ENCODE measurements at places on chromosomes 6 and 20.

GRCh38 chr6:51350308-51350904 is 531.7 kb downstream of the TFAP2B start:
- no peak for DNase-seq

DNA sequence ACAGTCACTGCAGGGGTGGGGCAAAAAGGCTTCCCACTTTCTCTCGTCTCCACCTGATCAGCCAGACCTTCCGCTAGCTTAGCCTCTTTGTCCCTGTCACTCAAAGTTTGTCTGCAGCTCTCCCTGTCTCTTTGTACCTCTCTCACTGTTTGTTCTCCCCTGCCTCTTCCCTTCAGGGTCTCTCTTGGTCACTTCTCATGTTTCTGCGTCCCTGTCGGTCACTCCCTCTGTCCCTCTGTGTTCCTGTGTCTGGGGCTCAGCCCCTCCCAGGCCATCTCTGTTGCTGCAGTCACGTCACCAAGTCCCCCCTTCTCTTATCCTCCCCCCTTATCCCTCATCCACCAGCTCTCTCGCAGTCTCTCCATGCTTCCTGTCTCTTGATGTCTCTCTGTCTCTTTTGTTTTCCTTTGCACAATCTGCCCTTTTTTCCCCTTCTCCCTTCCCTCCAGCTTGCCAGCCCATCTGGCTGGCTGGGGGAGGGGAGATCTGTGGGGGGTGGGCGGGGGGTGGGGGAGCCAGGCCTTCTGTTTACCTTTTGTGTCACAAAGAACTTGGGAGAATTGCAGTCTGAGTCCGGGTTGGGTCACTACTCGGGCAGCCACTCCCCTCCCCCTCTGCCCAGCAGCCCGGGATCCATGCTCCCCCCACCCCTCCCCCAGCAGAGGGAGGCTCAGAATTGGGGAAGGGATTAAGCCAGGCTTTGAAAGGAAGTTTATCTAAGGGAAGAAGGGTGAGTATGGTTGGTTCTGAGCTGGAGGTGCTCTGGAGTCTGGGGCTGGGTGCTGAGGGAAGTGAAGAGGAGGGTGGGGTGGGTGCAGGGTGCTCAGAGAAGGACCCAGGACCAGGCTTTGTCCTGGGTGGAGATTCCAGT is 32.3 kb downstream of the FOXP4 start:
- no peak for DNase-seq

- DNase-seq = no peak
Measured at GRCh38 chr6:50285735-50286134, 236.0 kb upstream of the DEFB112 start.

- no peak for DNase-seq
Measured at GRCh38 chr6:2810092-2810671, 31.5 kb downstream of the SERPINB1 start.

DNA sequence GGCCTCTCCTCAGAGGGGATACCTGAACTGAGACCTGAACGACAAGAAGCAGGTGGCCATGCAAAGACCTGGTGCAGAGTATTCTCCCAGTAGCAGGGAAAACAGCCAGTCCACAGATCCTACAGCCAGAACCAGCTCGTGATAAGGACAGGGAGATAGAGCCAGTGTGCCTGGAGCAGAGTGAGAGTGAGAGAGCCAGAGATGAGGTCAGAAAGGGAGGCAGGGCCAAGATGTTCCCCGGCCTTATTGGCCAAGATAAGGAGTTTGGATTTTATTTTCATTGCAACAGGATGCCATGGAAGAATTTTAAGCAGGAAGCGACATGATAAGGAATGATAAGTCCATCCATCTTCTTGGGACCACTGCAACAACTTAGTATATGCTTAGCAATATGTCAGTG is 111.8 kb downstream of the UBE3D start:
- DNase-seq = no peak

DNA sequence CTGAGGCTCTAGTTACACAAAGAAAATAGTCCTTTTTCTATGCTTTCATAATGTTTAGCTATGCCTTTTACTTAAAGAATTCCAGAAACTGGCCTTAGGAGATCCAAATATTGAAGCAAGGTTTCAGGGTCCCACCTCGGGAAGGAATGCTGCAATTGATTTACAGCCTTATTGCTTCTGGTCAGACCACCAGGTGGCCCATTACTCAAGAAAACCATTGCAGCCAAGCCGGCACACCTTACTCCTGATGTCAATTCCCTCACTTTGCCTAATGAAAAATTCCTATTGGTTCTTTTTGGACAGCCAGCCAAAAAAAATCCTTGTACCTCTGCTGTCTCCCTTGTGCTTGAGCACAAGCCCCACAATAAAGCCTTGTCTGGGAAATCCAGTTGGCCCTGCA is 173.9 kb downstream of the LMBRD1 start:
- DNase-seq = no peak

DNA sequence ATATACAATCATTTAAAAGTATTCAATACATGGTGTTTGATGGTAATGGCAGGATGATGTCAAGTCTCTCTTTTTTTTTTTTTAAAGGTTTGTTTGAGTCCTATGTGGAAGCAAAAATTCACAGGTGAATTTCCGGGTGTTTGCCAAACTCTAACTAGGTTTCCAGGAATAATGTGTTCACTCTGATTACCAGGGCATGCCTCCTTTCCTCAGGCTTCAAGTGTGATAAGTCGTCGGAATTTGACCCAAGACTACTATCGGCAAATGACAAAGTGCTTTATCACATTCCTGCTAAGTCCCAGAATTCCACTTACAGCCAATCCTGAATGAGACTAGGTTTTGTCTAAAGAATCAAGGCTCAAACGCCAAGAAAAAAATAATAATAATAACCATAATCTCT is 7.3 kb downstream of the OARD1 start:
- no peak for DNase-seq

DNA sequence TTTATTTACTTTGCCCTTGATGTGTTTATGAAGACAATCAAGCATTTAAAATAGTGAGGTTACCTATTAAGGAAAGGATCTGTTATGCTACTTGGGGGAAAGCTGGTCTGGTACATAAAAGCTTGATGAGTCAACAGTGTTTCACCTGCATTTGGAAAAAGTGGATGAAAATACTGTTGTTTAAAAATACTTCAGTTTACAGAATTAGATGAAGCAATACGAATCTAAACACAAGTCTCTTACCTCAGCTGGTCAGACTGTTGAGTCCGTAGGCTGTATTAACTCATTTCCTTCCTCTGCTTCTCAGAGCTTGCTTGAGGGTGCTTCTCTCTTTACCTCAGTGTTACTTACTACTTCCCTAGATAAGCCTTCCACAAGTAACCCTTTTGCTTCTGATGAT is 36.1 kb downstream of the NKX2-4 start:
- no peak for DNase-seq

GRCh38 chr6:134176264-134176975 is 124.0 kb upstream of the SLC2A12 start:
- no peak for DNase-seq

DNA sequence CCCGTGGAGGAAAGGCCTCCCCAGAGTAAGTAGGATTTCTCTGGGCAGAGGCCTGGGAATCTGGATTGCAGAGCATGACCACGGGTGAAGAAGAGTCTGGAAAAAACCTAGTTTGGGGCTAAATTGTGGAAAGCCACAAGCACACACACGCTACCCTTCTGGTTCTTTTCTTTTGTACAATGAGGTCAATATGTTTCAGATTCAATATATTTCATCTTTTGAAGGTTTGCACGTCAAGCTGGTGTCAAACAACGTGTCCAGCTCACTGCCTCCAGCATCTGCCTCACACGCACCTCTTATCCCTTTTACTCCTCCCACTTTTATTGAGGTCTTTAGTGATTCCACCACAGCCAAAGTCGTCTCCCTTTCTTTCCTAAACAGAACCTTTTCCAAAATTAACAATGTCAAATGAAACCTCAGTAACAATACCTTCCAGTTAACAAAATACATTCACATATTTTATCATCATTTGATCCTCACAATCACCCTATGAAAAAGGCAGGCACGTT is 773 bp upstream of the EPB41L2 start:
- no peak for DNase-seq

DNA sequence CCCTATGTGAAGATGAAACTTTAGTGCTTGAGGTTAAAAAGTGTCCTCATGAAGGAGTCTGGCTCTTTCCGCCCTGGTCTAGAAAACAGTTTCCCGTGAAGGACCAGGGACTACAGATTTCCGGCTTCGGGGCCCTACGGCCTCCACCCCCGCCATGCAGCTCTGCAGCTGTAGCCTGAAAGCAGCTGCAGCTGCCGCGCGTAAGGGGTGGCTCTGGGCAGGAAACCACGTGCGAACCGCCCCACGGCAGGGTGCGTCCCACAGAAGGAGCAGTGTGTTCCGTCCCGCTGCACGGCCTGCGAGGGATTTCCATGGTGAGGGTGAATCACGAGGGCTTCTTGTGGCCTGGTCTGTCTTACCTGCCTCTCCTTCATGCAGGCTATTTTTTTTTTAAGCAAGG is 117.0 kb downstream of the ERMARD start:
- DNase-seq = no peak

DNA sequence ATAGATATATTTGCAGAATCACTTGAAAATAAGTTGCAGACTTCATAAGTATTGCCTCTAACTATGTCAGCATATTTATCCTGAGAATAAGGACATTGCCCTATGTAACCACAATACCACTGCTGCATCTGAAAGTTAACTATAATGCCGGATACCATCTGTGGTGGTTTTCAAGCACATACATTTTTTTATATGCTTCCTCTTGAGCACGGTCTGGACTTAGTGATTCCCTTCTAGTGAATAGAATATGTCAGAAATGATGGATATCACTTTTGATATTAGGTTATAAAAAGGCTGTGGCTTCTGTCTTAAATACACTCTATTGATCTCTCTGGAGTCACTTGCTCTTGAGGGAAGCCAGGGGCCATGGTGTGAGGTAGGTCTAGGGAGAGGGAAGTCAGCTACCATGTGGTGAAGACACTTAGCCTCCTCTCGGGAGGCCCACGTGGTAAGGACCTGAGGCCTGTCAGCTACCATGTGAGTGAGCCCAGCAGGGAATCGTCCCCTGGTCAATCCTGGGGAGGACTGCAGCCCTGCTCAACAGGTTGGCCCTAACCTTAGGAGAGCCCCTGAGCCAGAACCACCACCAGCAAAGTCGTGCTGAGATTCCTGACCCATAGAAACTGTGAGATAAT is 57.5 kb downstream of the CCDC170 start:
- no peak for DNase-seq

DNA sequence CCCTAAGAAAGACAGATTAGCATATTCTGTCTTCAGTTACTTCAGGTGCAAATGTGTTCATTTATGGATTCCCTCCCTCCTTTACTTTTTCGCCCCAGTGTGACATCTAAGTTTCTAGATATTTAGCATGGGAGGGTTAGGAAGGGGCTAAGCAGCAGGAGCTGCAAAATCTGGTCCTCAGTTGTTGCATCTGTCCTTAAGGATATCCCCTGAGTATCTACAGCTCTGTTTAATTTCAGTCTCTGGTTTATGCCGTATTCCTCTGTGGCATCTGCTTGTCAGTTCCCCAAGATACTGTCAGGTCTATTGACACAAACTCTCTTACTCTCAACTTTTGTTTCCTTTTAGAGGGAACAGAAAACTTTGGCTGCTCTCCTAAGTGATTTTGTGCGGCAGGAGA is 754.6 kb upstream of the MAP3K7 start:
- DNase-seq = no peak

DNA sequence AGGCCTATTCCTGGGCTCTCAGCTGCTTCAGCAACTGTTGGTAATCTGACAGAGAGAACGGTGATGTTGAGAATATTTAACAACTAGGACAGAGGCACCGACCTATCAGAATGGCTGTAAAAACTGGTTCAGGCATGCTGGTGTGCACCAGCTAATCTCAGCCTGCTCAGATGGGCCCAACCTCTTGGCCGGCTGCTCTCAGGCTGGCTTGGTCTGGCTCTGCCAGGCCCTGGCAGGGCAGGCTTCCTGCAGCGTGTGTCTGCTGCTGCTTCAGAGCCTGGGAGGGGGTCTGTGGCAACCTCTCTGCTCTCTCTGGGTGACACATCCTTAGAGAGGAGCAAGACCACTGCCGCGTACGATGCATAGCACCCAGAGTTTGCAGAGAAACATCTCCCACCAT is 4.8 kb downstream of the SLC2A12 start:
- DNase-seq = no peak

- DNase-seq = no peak
Measured at GRCh38 chr6:129351807-129352206, 358.2 kb downstream of the ARHGAP18 start.

GRCh38 chr20:56060486-56060885 is 55.2 kb upstream of the CBLN4 start:
- no peak for DNase-seq

- DNase-seq = no peak
Measured at GRCh38 chr20:10949930-10950783, 276.4 kb upstream of the JAG1 start.

GRCh38 chr6:51398793-51399192 is 580.1 kb downstream of the TFAP2B start:
- DNase-seq = no peak

DNA sequence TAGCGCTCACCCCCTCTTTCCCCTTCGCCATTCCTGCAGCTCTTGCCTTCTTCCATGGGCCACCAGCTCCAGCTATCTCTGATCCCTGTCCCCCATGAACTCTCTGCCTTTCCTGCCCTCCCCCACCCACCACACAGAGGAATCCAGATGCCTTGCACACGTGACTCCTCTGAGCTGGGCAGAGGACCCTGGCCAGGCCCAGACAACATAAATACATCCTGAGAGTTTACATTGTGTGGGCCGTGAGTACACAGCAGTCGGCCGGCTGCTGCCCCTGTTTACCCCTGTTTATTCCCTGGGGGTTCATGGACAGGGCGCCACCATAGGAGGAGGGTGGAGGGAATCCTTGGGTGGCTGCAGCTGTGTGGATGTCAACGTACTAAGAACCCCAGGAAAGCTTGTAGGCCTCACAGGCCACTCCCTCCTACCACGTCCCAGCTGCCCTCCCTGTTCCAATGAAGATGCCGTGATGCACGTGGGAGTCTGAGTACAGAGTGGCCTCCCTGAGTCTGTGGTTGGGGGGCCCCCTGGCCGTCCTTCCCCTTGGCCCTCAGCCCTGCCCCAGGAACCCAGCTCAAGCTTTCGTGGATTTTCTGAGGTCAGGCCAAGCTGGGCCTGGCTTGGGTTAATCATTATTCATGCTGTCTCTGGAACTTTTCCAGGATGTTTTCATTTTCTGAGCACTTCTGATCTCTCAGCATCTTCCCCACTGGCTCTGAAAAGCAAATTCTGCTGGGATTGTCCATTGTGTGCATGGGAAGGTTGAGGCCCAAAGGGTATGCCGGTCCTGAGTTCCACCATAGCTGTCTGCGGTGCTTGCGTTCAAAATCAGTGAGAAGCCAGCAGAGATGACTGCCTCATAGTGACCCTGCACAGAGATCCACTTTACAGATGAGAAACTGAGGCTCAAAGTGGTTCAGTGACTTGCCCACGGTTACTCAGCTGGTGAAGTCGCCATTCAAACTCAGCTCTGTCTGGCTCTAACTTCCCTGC is 136.3 kb downstream of the MRPL14 start:
- peak; percentile 19 for DNase-seq

DNA sequence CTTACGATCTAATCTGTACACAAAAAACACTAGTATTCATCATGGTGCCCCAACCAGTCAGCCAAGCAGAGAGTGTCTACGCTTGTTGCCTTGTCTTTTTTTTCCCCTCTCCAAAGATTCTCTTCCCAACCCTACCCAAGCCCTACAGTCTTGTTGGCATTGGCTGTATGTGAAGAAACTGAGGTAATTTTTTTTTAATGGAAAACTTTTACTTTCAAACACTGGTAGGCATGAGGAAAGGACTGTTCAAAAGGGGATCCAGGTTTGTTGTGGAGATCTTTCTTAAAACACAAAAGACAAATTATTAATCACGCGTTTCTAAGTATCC is 89.2 kb upstream of the PRSS16 start:
- no peak for DNase-seq
